ENCODE measurements at places on chromosomes 4 and X. TPM values are rescaled to one million over a fixed set of nuclear protein-coding genes. Genes with fewer than 3 reads are reported as not detected.

NAP1L2 gene
- total RNA-seq = 1.6 TPM

AADAT gene
- 8.9 TPM for total RNA-seq

ZXDA gene
- total RNA-seq = 1.9 TPM

SMIM10 gene
- total RNA-seq = 0.05 TPM

MAGEA2B gene
- not detected for total RNA-seq

Data from A549 treated with CORT108297 at 1 μM for 4 hours (cell line).